NCI-H82 (cell line): ENCODE measurements at places on chromosomes 13 and 19.

- no peak for DNase-seq
Observed at GRCh38 chr19:39432677-39433025, 3.1 kb downstream of the RPS16 start.

DNA sequence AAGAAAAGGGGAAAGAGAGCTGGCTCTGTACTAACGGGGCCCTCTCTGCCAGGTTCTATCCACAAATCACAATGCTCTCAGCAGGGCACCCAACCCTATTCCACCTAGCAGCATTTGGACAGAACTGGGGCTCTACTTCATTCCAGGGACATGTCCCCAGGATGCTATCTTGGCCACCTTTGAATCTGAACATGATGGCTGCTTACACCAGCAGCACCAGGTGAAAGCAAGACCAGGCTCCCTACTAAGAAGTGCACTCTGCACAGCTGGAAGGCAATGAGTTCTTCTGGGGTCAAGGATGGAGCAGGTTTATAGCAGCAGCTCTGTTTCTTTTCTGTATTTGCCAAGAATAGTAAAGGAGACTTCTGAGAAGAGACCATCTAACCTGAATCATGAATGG, 222.4 kb downstream of the DACH1 start:
- no peak for DNase-seq

DNA sequence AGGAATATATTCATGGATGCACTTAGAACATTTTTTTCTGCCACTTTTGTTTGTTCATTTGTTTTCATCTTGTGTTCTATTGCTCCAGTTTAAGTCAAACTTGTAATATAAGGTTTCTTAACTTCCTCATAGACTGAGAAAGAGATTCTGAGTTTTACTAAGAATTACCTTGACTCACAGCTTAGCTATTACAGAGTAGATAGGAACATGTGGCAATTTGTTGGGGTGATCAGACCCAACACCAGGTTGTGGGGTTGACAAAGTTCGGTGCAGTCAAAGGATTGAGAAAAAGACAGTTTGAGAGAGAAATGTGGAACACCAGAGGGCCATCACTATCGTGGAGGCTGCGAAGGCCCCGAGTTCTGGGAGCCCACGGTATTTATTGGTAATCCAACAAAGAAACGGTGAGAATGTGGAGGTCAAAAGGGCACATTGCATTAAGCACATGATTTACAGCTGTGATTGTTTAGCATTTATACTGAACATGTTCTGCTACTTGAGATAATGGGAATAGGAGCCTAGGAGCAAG, 2526.0 kb downstream of the PCDH9 start:
- DNase-seq: no peak

- DNase-seq: peak; percentile 87
Observed at GRCh38 chr13:75437582-75438318, 44.2 kb downstream of the TBC1D4 start.

DNA sequence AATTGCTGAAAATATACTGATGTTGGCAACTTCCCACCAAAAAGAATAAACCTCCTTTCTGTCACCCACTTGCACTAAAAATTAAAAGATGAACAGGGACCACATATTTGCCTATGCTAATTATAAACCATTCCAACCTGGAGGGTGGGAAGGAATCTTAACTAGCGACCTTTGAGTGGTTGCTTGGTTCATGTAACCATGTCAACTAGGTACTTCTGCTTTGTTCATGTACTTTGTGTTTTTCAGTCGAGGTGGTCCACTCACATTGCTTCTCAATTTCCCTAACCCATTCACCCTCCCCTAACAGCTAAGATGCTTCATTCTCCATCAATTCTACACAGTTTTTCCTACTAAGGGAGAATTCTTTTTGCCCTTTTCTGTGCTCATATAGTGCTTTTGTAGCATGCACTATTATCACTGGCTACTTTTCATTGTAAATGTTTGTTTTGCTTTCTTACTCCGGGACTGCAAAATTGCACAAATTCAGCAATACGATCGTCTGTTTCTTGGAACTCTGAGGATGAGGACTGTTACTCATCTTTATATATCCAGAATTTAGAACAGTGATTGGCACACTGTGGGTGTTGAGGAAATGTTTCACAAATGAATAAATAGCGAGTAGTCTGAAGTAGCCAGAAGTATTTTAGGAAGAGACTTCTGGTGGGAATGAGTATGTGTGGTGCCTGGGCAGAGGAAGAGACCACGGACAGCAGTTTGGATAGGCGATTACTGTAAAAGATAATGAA, 187.5 kb downstream of the GPC6 start:
- no peak for DNase-seq

DNA sequence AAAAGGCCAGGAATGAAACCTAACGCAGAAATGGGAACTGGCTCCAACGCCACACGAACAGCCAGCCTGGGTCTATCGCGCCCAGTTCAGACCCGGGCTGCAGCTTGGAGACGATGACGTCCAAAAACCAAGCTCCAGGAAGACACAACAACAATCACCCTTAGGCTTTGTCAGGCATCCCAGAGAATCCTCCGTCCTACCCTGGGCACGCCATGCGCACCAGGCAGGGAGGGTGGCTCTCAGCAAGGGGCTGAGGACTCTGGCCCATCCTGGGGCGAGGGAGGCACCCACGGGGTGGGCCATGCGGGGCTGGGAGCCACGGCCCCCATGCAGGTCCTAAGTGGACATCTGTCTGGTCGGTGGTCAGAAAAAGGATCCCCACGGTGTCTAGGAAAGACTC, 9.0 kb downstream of the RASA3 start:
- no peak for DNase-seq

DNA sequence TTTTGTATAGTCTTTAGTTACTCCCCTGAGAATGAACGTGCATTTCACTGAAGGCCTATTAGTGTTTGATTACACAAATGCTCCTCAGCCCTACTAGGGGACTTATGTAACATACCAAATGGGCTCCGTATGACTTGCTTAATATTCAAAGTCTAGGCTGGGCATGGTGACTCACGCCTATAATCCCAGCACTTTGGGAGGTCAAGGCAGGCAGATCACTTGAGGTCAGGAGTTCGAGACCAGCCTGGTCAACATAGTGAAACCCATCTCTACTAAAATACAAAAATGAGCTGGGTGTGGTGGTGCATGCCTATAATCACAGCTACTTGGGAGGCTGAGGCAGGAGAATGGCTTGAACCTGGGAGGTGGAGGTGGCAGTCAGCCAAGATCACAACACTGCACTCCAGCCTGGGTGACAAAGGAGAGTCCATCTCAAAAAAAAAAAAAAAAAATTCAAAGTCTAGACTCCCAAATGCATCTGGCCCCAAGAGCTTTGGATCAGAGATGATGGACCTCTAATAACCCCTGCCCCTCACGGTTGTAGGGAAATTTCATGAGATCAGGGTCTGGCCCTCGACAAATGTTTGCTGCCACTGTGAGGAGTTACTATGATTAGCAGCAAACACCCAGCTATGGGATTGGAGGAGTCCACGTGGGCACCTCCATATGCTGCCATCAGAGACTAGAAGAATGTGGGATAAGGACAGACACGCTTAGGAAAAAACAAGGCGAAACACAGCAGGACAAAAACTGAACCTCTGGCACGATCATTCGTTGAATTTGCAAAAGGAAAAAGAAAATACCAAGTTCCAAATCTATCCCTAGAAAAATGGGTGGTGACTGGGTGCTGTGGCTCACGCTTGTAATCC, 4.6 kb downstream of the FBXO17 start:
- DNase-seq: peak; percentile 29

- no peak for DNase-seq
Observed at GRCh38 chr13:51112771-51113170, 1.7 kb upstream of the C13orf42 start.

DNA sequence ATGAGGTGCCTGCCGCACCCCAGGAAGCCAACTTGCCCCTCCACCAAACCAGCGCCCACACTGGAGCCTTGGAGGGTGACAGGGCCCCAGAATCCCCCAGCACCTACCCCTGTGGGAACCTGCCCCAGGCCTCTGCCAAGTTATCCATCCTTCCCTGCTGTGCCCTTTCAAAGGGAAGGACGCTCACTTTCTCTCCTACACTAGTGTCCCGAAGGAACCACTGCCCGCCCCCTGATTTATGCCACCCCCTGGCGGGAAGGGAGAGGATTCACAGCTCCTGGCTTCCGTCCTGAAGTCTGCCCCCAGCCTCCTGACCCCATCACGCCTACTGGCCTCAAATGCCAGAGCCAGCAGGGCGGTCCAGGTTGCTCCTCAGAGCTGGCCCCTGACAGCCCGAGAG, 1.4 kb downstream of the EVI5L start:
- DNase-seq: peak; percentile 79

DNA sequence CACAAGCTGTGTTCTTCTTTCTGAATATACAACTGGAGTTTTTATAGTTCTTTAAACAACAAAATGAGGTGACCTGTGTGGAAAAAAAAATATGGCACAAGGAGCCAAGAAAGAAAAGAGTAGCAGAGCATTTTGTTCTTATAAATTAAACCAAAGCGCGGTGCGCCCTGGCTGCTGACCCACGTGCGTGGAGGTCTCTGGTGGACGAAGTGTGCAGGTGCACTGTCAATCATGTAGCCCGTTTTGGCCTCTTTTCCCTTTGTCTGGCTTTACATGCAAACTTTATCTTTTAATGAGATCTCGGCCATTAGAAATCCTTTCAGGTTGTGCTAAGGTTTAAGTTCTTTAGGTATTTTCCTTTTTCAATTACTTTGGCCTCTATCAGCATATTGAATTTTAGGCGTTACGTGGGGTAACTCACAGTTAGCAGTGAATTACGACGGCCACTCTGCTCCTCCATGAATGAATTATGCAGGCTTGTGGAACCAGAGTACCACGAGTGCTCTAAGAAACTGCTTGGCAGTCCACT, 443.9 kb upstream of the SLC10A2 start:
- DNase-seq: peak; percentile 32

GRCh38 chr19:7655581-7655980, 13.3 kb upstream of the RETN start:
- DNase-seq: no peak

- DNase-seq: peak; percentile 64
Observed at GRCh38 chr19:49592486-49593232, 1.7 kb downstream of the PRR12 start.

DNA sequence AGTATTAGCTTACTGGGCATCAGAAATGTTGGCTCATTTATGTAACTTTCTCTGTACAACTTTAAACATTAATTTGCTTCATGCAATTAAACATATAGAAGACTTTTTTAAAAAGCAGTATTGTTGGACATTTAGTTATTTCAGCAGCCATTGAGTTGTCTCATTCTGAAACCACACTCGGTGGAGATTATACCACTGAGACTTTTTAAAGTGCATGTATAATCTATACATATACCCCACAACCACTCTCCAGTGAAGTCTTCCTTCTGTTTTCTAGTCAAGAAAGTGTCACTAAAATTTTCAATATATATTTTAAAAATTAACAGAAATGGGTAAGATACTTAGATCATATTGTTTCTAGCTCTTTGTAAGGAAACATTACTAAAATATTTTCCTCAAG, 15.5 kb downstream of the SETDB2 start:
- DNase-seq: no peak

DNA sequence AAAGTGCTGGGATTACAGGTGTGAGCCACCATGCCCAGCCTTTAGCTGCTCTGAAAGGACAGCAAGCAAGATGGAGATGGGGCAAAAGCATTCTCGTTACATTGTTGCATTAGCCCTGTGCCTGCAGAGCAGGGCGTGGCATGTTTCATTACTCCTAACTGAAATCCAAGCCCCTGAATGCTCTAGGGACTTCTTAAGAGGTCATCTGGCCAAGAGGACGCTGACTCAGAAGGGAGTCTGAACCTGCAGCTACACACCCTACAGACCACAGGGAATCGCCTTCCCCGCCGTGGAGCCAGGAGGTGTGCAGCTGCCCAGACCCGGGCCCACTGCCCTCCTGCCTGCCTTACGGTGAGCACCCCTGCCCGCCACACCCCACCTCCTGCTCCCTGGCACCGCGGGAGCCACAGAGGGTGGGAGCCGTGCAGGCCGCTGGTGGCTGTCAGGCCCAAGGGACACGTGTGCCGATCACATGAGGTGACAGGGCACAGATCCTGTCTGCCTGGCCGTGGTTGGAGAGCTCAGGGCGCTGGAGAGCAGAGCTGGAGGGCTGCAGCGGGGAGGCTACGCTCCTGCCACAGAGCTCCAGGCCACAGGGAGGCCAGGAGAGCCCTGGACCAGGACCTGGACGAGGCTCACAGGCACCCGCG, 27.2 kb downstream of the ADPRHL1 start:
- no peak for DNase-seq

DNA sequence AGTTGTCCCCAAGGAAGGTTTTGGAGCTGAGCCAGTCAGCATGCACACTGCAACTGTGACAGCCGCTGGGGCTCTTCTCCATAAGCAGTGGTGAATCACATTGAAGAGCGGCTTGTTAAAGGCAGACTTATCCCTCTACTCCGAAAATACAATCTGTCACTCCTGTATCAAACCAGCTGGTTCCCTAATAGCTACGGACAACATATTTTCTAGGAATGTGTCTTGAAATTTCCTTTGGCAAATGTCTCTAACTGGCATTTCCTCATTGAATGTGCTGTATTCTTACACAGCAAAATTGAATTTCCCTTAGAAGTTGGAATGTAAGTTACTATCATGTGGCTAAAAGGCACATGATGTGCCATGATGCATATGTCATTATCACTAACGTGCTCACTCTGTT, 104.0 kb upstream of the GPR12 start:
- DNase-seq: peak; percentile 31

GRCh38 chr19:30646806-30647205, 274.6 kb downstream of the ZNF536 start:
- DNase-seq: no peak

GRCh38 chr13:113668491-113668971, 1.5 kb downstream of the GRK1 start:
- DNase-seq: peak; percentile 56

GRCh38 chr13:78376822-78377221, 226.5 kb downstream of the POU4F1 start:
- no peak for DNase-seq

GRCh38 chr13:105220881-105221280, 1314.6 kb downstream of the EFNB2 start:
- no peak for DNase-seq

DNA sequence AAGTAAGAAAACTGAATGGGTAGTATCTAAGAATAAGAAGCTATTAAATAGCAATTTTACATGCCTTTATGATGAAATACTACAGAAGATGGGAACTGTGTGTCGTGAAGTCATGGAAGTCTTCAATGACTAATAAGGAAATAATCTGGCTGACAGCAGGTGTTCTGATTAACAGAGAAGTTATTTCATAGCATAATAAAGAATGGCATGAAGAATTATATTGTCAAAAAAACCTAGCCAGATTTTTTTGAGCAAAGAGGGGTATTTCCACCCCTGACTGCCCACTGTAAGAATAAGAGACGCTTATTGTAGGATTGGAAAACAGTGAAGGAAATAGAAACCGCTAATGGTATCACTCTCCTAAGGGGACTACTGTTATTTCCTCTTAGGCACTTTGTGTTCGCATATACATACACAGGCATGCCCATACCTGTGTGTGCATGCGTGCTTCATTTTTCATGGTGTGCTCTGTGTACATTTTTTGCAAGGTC, 318.8 kb downstream of the SHISA2 start:
- DNase-seq: no peak
